Stimulated activated CD4-positive, alpha-beta T cell treated with anti-CD3 and anti-CD28 coated beads, Interleukin-1b, Interleukin-23, amount 100 ng/mL, for 24 hours (primary cell): ENCODE measurements at places on chromosomes 2 and 18.

DNA sequence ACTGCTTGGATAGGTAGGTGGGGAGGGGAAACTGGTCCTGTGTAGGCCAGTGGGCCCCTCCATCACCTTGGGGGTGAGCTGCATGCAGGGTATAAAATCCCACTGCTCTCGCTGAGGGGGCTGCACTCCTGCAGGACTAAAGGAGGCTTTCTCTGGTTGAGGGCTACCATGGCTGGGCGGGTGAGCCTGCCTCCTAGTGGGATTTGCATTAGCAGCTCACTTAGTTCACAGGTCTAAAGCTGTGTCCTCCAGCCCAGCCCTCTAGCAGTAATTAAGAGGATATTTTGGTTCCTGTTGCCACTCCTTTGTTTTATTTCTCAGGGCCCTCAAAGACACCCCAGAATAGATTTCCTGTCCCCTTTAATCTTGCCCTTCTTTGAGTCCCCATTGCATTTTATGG lies 24.6 kb downstream of the TMEM127 start:
- DNase-seq, result no peak

DNA sequence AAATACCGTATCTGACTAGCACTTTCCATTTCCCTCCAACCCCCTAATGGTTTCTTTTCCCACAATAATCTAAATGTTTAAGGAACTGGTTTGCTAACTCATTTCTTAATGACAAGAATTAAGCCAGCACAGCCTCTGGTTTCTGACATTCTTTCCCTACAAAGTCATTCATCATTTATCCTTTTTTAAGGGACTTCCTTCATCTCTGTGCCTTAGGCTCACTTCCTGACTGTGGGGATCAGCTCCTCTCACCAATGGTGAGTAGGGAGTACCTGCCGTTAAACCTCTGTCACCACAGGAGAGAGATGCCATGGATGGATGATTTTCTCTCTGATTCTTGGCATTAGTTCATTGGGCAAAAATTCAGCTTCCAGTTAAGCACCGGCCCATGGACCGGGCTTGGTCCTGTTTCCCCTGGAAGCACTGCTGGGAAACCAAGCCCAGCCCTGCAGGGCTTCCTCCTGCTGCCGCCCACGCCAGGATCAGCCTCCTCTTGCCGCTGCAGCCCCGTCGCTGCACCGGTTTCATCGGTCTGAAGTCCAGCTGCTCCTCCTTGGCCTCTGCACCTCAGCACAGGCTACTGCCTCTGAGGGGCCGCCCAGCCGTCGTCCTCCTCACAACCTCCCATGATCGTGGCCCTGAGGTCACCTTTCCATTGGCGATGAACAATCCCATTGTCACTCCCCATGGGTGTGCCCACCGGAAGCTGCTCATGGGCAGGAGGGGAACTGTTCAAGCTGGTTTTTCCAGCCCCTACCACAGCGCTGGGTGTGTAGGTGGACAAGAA lies 64.0 kb upstream of the ZNF516 start:
- DNase-seq, result no peak

GRCh38 chr2:221468317-221468716 lies 103.8 kb downstream of the EPHA4 start:
- no peak for DNase-seq

GRCh38 chr2:160970052-160970965 lies 189.9 kb upstream of the TANK start:
- no peak for DNase-seq

GRCh38 chr2:200869014-200869413 lies 4.6 kb upstream of the CLK1 start:
- DNase-seq, result no peak

DNA sequence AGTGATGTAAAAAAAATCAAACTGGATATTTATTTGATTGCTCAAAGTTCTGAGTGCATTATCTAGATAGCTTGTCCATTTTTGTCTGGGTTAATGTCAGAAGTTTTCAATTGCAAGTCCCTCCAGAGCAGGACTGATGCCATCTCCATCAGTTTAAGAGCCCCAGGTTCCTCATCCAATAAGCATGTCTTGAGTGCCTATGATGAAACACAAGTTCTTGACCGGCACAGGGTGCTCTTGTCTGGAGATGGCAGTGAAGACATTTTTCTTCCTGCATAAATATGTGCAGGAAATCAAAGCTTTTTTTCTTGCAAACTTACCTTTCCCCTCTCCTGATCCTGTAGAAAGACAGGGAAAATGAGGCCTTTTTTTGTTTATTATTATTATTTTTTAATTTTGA lies 31.9 kb downstream of the CAVIN2 start:
- DNase-seq, result no peak

- DNase-seq, result no peak
Measured at GRCh38 chr2:32360416-32360815, 3.6 kb downstream of the BIRC6 start.

GRCh38 chr2:138722316-138722715 lies 57.9 kb downstream of the NXPH2 start:
- DNase-seq, result no peak

DNA sequence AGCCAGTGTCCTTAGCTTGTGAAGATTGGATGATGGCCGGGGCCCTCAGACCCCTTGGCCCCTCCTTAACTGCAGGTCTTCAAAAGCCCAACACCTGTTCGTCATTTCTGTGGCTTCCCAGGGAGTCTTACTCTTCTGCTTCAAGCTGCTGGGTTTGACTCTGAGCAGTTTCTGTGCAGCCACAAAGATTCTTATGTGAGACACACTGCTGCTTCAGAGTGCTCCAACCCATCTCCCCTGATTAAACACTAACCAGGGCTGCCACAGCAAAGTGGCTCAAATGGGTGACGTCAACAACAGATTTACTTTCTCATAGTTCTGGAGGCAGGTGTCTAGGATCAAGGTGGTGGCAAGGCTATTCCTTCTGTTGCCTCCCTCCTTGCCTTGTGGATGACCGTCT lies 40.8 kb downstream of the TSN start:
- no peak for DNase-seq

GRCh38 chr2:120720746-120721375 lies 14.8 kb upstream of the GLI2 start:
- DNase-seq, result no peak

GRCh38 chr2:95056461-95057459 lies 31.3 kb downstream of the MAL start:
- no peak for DNase-seq

DNA sequence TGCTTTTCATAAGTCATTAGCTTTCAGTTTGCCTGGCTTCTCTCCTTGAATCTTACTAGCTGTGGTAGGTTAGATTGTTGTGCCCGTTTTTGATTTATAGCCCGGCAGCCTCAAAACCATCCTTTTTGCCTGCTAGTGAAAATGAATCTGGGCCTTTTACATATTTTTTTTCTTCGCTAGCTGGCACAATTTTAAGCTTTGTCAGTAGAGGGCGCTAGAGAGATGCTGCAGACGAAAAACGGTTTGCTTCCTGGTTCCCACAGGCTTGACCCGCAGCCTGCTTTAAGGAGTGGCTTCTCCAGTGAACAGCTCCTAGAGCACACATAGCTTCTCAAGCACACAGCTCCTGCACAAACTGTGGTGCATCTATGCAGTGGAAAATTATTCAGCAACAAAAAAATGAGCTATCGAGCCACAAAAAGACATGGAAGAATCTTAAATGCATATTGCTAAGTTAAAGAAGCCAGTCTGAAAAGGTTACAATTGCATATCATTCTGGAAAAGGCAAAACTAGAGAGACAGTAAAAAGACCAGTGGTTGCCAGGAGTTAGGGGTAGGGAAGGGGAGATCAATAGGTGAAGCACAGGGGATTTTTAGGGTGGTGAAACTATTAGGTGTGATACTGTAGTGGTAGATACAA lies 47.9 kb downstream of the E2F6 start:
- DNase-seq, result no peak

GRCh38 chr2:47602996-47603395 lies 179.9 kb upstream of the MSH6 start:
- DNase-seq, result no peak

DNA sequence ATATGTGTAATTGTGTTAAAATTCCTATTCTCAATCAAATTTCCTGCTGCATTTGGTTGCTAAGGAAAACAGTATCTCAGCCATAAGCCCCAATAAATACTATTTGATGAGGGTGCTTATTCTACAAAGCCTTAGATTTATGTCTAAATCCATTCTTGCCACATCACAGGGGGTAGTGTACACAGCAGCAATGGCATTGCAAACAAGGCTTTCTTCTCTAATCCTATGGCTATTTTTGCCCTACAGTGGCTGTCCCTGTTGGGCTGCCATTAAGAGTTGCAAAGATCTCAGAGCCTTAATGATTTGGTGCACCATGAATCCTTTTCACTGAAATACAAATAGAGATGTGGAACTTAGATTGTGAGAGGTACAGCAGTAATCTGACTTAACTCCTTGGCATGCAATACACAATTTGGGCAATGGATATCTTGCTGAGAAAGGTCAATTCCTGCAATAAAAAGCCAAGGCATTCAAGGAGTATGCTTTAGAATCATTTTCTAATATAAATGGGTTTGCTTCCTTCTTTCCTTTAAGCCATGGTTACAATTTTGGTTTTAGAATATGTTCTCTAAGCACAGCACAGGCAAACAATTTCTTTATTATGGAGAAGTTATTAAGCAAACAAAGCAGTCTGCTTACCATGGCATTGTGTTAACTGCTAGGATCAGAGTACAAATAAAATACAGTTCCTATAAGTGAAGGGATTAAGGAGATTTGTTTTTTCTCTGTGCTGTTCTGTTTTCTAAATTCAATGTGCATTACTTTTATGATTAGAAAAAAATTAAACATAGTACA lies 69.8 kb upstream of the CD302 start:
- no peak for DNase-seq

GRCh38 chr2:62177392-62178049 lies 18.4 kb upstream of the B3GNT2 start:
- DNase-seq, result no peak

DNA sequence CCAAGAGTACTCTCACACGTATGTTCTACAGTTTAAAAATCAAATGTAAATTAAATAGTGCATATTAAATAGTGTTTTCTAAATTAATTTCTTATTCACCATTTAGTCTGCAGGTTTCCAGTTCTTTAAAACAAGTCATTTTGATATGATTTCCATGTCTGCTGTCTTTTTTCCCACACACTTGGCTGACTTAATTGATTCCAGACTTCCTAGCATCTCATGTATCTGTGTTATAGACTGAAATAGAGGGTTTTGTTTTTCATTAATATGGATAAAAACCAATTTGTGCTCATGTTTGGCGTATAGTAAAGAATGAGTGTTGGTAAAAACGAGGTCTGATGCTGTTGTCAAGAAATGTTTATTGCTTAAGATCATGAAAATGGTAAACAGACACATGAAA lies 104.3 kb downstream of the SRBD1 start:
- no peak for DNase-seq

- no peak for DNase-seq
Measured at GRCh38 chr2:197460649-197461048, 7.3 kb downstream of the COQ10B start.

GRCh38 chr18:4603955-4604354 lies 148.8 kb upstream of the DLGAP1 start:
- no peak for DNase-seq

DNA sequence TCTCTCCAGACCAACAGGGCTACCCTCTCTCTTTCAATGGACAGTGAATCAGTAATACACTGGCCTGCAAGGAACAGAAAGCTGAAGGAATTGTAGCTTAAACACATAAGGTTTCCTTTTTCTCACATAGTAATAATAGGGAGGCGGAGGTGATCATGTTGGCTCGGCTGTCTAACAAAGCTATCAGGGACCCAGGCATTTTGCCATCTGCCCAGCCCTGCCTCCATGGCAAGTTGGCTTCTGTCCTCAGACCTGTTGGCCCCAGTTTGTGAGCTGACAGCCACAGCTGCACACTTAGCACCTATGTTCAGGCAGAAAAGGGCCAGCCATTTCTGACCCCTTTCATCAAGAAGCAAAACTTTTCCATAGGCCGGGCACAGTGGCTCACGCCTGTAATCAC lies 2.0 kb upstream of the CHRNG start:
- DNase-seq, result no peak

DNA sequence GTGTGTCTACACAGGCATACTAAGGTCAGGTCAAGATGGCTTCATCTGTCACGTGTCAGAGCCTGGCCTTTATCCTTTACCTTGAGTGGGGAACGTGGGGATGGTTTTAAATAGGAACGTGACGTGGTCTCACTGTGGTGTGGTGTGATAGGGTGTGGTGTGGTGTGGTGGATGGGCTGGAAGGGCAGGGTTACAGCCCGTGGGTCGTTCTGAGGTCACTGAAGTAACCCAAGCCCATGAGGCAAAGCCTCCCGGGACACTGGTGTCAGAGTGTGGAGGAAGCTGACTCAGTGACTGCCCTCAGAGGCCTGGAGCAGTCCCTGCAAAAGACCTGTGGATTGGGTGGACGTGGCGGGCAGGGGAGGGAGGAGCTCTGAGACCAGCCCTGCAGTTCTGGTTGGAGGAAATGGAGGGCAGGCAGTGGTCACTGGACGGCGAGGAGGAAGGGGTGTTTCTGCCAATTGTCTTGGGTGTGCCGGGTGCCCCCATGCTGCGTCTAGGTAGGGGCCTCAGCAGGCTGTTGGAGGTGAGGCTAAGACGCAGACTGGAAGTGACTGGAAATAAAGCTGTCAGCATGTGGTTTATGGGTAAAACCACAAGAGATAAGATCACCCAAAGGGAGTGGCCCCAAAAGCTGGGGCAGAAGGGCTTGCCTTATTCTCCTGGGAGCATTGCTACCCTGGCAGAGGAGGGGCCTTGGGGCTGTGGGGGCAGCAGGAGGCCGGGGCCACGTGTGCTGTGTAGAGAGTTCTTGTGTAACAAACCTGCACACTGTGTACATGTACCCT lies 84.8 kb downstream of the SH3RF3 start:
- DNase-seq, result no peak

GRCh38 chr2:42142547-42143184 lies 26.5 kb upstream of the EML4 start:
- DNase-seq, result no peak

DNA sequence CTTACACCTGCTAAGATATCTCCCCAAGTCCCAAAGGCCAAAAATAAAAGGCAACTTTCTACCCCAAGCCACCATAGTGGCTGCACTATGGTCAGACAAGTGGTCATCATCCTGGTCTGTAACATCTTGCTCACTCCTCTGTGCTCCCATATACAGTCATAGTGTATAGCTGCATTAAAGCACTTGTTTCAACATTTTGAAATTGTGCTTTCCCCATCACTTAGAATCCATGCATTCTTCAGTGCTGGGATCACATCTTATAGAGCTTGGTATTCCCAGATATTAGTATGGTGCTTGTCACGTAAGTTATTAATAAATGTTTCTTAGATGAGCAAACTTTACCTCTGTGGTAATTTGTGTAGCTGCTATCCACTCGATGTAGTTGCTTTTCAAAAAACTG lies 40.4 kb upstream of the CDC42EP3 start:
- no peak for DNase-seq

- no peak for DNase-seq
Measured at GRCh38 chr2:143440411-143441012, 311.3 kb downstream of the ARHGAP15 start.

GRCh38 chr2:26617588-26618083 lies 23.5 kb downstream of the CIB4 start:
- DNase-seq, result no peak

GRCh38 chr18:9066817-9067306 lies 35.6 kb upstream of the NDUFV2 start:
- DNase-seq, result no peak

DNA sequence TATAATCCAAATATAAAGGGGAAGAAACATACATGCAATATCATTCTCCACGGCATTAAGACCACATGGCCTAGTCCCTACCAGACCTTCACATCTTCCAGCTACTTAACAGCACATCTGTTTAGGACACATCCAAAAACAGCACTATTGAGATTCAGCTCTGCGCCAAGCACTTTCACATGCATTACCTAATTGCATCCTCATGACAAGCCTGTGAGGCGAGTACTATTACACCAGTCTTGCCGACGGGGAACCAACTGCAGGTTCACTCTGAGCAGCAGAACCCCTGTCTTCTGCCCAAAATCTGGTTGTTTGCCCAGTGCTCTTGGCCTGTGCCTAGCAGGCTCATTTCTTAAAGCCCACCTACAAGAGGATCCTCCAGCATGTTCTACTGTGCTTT lies 66.7 kb downstream of the AAK1 start:
- no peak for DNase-seq
